ENCODE measurements at places on chromosomes 12 and 14. TPM values are rescaled to one million over a fixed set of nuclear protein-coding genes. Genes with fewer than 3 reads are reported as not detected.

Gene RPL10L
- total RNA-seq, result not detected

Gene SEC23A
- 326 TPM for total RNA-seq

Gene PLCZ1
- not detected for total RNA-seq

Gene PIANP
- not detected for total RNA-seq

Gene KLRG1
- under 0.01 TPM for total RNA-seq

Gene SMCO2
- total RNA-seq, result 0.88 TPM

Gene ANP32D
- not detected for total RNA-seq

Gene PROX2
- not detected for total RNA-seq

Gene LYZ
- total RNA-seq, result 8.3 TPM

Gene MIP
- not detected for total RNA-seq

Gene TAMALIN
- 4.7 TPM for total RNA-seq

Gene CD27
- total RNA-seq, result not detected

Gene ARG2
- total RNA-seq, result 13.3 TPM

Gene CD69
- total RNA-seq, result not detected

Gene PPP1R1A
- 0.36 TPM for total RNA-seq

Gene SRRM4
- total RNA-seq, result not detected

Gene SLC17A8
- not detected for total RNA-seq

Gene NFE2
- total RNA-seq, result 2.7 TPM

Gene OTX2
- not detected for total RNA-seq

Gene NTN4
- total RNA-seq, result 45.1 TPM

Gene PLA2G1B
- total RNA-seq, result not detected

Gene BBOF1
- total RNA-seq, result 15.9 TPM

Gene SERPINA3
- total RNA-seq, result 5.1 TPM

Gene SMCO3
- total RNA-seq, result under 0.01 TPM

Gene DEPDC4
- total RNA-seq, result 0.36 TPM

Gene FNTB
- 12.7 TPM for total RNA-seq

Gene MGP
- 16.8 TPM for total RNA-seq

Gene YY1
- 47.1 TPM for total RNA-seq

Gene TCL1B
- not detected for total RNA-seq

Gene PAX9
- total RNA-seq, result not detected

Gene DNAJC22
- total RNA-seq, result 0.29 TPM

Gene RFX4
- not detected for total RNA-seq

Gene TTC9
- 0.29 TPM for total RNA-seq

Gene KRT83
- not detected for total RNA-seq

Gene MYF6
- not detected for total RNA-seq

Gene PRIMA1
- total RNA-seq, result not detected

Gene CMKLR1
- total RNA-seq, result 9.8 TPM

Data from osteoblast (primary cell).